Effector memory CD8-positive, alpha-beta T cell (primary cell): ENCODE measurements at places on chromosomes 1 and 21.

DNA sequence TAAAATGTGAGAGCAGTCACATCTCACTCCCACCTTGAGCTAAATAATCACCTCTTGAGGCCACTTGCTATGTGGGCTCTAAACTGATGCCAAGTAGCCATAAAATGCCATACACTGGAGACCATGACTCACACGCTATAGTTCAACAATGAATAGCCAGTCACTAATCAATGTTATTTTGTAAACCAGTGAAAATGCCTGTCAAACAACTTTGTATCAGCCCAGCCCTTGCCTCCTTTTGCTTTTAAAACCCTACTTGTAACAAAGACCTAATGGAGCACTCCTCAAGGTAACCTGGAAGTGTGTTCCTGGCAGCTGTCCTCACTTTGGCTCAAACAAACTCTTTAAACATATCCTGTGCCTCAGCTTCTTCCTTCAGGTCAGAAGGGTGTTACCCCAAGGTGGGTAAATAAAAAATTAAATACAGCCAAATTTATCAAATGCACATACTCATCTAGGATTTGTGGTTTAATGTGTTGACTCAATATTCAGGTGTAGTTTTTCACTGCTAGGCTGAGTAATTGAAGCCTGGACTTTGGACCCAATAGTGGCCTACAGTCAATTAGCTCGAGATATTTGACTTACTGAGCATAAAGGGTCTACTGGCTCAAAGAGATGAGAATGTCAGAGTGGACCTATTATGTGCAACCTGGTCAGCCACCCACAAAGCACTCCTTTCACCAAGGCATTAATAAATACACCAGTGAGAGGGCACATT lies 154.3 kb downstream of the COQ8A start:
- DNase-seq, result no peak

DNA sequence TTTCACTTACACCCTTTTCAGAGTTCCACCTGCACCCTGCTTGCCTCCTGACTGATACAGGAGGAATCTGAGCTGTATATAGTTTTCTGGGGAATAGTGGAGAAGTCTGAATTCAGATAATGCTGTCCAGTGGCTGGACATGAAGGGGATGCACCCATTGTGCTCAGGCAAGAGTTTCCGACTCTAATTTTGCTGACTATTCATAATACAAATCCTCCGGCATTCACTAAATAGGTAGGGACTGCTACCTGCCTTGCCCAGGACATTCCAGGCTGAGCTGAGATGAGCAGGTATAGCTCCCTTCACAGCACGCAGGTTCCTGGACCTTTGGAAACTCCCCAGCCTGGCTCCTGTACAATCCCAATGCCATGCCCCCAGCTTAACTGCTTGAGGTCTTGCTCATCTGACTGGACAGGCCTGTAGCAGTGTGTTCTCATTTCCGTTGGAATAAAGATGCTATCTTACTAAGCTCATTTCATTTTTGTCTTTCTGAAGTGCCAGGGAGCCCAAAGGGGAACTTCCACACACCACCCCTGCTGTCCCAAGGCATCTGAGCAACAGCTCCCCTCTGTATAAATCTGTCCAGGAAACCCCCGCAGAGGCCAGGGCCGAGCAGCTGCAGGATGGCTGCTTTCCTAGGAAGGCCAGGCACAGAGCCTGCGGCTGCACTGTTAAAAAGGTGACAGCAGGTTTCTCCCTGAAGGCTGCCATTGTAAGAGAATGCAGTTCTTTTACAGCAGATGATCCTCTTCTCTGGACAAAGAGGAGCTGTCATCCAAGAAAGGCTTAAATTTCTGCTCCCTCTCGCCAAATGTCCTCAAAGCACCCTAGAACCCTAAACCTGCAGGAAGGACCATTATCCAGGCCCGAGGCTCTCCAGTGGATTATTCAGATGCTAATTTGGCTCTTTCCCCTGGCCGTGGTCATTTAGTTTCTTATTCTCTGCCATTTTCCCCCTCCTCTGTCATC lies 21.7 kb upstream of the VASH2 start:
- no peak for DNase-seq

DNA sequence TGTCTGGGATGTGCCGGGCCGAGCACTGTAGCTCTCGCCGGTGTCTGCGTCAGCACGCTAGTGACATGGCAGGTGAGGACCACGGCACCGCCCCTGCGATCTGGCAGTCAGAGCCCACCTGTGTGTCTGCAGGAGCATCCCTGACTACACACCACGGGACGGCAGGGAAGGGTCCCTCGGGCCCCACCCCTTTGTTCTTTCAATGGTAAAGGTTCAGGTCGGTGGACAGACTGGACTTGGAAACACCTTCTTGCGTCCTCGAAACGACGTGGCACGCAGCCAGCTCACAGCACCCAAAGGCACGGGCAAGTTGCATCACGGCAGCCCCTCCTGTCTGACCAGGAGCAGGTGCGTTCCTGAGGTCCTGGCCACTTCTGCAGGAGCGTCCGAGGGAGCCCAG lies 3.7 kb upstream of the SAMD11 start:
- no peak for DNase-seq

DNA sequence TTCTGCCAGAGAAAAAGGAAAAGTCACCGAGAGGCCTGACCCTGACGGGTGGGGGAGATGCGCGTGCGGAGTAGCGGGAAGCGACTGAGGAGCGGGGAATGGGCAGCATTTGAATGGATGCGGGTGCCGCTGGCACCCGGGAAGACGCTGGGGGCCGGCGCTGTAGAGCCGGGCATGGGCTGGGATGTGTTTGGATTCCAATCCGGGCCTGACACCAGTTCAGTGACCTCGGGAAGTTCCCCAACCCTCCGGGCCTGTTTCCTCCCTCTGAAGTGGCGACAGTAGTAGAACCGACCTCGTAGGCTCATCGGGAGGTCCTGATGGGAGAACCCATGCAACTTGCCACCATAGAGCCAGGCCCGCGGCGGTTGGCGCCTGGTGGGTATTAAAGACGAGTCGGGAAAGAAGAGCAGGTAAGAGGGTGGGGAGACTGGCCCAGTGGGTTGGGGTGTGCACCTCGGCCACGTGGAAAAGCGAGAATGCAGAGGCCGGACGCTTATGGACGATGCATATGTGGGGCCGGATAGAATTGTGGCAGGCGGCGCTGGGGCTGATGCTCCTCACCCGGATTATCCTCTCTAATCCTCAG lies 642 bp upstream of the SLC16A1 start:
- DNase-seq, result peak; percentile 25

DNA sequence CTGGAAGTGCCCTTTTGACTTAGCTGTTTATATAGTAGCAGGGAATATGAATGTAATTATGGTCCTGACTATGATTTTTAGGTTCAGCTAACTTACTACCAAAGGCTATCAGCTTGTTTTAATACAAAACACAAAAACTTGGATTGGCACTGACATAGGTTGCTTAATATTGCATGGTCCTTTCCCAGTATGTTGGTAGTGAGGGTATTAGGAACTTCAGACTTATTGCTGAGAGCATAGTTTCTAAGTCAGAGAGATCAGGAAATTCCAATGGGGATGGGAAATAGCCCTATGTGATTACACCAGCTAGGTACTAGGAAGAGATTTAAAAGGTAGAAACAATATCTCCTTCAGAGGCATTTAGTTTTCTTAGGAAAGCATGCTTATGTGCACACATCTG lies 7.7 kb downstream of the ARID1A start:
- no peak for DNase-seq

DNA sequence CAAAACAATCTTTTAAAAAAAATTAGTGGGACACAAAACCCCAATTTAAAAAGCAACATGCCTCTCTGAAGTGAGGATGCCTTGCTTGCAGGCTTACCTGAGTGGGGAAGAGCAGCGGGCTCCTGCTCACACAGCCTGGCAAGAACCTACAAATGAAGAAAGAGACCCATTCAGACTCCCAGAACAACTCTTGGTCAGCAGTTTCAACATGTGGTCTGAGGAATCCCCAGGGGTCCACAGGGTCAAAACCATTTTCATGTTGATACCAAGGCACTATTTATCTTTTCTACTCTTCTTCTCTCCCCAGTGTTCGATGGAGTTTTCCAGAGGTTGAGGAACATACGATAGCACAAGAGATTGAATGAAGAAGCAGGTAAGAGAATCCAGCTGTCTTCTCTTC lies 55.9 kb downstream of the SIPA1L2 start:
- DNase-seq, result no peak

DNA sequence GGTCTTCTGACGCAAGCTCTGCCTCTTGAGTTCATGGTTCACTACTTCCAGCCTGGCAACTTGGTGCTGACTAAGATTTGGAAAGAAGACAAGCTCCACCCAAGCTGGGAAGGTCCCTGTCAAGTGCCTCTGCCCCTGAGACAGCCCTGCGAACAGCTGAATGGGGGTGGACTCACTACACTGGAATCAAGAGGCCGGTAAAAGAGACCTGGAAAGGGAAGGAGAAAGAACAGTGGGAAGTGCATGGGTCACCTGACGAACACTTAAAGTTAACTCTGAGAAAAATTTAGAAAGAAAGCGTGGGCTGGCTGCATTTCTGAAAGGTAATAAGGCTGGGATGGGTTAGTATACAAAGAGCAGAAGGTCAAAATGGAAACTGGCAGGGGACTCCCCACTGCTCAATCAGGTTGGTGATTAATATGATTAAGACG lies 26.1 kb upstream of the ZNF496 start:
- no peak for DNase-seq

- no peak for DNase-seq
Measured at GRCh38 chr1:41700581-41700980, 216.1 kb upstream of the EDN2 start.

DNA sequence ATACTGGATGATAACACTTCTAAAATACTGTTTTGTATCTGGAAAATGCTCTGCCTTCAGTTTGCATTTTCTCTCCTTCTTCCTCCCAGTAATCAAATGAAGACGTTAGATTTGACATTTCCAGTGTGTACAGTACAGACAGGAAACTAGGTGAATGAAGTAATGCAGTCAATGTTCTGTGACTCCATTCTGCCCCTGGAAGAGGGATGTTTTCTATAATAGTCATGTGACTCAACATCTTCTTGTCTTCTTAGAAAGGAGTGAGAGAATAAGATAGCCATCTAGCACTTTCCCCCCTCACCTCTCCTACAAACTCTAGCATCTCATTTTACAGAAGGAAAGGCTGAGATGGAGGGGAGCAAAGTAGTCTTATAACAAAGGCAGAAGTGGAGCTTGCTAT lies 77.6 kb downstream of the DDR2 start:
- no peak for DNase-seq

GRCh38 chr1:203521812-203522211 lies 27.9 kb downstream of the OPTC start:
- DNase-seq, result no peak

DNA sequence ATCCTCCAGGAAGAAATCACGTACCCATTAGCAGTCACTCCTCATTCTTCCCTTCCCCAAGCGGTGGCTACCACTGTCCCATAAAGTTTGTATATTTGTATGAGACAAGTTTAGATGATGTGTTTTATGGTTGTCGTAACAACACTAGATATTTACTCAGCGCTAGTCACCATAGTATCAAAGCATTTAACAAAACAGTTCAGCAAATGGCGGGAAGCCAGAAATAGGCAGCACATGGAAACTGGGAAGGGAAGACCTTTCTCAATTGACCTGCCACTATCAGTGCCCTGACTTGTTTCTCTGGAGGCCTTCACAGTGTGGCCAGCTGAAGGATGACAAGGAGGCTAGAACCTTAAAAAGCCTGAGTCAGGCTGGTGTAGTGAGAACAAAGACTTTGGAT lies 31.1 kb downstream of the CNST start:
- no peak for DNase-seq

DNA sequence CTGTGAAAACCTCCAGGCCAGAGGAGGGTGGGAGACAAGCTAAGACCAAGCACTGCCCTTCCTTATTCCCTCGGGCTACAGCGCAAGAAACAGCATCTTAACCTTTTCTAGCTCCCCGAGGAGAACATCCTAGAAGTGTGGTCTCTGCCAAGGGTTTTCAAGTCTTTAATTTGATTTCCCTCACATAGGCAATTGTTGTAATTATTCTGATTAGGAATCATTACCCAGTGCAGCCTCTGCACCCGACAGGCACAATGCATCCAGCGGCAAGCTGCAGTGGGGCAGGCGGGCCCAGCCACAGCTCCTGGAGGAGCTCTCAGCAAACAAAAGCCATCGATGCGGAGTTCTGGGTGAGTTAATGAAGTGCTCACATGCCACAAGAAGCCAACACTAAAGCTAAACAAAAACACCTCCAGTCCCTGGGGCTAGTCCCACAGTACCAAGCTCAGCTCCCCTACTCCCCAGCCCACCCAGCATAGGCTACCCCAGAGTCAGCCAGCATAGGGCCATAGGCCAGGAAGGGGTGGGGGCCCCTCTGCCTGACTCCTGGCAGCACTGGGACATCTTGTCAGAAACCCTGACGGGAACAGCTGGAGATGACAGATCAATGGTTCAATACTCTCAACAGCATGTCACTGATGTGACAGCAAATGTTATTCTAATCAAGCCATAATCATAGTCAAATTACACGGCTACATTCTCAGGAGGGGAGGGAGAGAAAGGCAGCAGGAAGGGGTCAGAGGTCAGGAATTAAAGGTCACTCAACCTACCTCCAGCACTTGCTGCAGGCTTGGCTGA lies 42.5 kb downstream of the ERI3 start:
- no peak for DNase-seq

DNA sequence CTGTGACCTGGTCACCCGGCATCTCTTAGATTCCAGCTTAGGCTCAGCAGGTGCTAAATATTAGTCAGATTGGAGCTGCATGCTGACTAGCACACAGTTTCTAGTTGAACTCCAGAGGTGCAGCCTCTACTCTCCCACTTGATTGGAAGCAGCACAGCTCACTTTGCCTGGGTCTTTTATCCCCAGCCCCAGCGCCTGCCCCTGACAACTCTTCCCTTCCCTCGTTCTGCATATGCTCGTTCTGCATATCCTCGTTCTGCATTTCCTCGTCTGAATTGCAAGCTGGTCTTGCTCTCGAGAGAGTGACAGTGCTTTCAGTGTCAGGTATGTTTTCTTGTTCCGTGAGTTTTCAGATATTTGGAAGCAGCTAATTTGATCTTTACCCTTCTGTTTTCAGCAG lies 11.7 kb downstream of the COL18A1 start:
- DNase-seq, result no peak

DNA sequence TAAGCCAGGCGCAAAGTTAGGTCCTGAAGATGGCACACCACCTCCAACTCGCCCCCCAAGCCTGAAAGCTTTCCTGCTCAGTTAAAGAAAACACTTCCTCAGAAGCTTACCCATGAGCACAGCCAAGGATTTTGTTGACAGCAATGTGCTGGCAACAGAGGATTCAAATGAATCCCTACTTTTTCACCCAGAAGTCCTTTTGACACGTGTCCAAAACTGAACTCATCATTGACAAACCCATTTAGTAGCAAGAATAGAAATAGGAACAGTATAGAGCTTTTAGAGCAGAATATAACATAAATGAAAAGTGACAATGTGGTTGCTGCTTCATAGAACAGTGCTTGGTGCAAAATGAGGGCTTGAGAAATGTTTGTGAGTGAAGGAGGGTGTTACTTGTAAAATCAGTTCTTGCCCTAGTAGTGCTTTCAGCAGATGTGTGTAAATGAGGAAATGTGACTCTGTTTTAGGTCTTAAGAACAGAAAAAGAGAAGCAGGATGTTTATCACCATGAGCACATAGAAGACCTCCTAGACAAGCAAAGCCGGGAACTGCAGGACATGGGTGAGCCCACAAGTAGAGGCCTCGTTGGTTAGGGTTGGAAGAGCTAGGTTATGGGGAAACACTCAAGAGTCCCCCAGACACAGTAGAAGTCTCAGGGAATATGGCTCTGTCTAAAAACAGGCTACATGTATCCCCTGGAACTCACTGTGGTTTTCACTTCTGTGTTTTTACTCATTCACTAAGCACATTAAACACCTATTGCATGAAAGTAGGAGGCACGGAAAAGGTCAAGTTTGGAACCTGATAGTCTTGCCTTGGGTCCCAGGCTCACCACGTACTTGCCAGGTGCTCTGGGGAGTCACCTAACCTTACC lies 48.6 kb upstream of the TMEM125 start:
- no peak for DNase-seq

- DNase-seq, result no peak
Measured at GRCh38 chr1:193538003-193538354, 351.6 kb upstream of the B3GALT2 start.
